ENCODE measurements at places on chromosomes 5 and 9. TPM values are rescaled to one million over a fixed set of nuclear protein-coding genes. Genes with fewer than 3 reads are reported as not detected.

Gene SEMA4D
- total RNA-seq, result 60.5 TPM

Gene PARP8
- 28.2 TPM for total RNA-seq

Gene LEAP2
- total RNA-seq, result 2.4 TPM

GRCh38 chr5:111973961-111974360 lies 217.0 kb upstream of the NREP start:
- H3K4me1 ChIP-seq, result no peaks in the 10 kb centered on the region
- H3K4me3 ChIP-seq, result no peak overlapping the region
- no peak for DNase-seq
- no peaks in the 10 kb centered on the region for H3K27me3 ChIP-seq
- H3K27ac ChIP-seq, result no peak overlapping the region

GRCh38 chr5:167525004-167525403 lies 766.4 kb upstream of the WWC1 start:
- H3K4me1 ChIP-seq, result peaks cover 11% of the 10 kb centered on the region
- no peak for DNase-seq
- no peak overlapping the region for H3K4me3 ChIP-seq
- H3K27me3 ChIP-seq, result no peaks in the 10 kb centered on the region

- H3K36me3 ChIP-seq, result peaks cover 16% of the 10 kb centered on the region
- H3K27me3 ChIP-seq, result 0 out of 2 replicates have a peak, but pooled peaks cover 2% of the 10 kb centered on the region
- H3K4me3 ChIP-seq, result no peak overlapping the region
- no peak overlapping the region for H3K27ac ChIP-seq
- DNase-seq, result no peak
Measured at GRCh38 chr5:165894916-165895315, 2389.5 kb downstream of the MAT2B start.

DNA sequence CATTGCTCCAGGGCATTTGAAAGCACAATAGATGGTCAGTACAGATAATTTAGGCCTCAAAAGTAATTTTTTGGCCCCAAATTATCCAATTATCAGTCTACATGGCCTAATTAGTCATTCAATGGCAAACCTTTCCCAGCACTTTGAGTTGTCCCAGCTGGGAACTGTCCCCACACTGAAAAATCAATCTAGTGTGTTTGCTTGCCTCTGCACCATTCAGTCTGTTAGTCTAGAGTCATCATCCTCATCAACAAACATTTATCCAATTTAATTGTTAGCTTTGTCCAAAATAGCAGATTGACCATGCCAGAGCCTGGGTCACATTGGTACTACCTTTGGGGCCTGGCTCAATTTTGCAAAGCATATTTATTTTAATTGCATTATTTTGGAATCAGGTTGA lies 13.9 kb downstream of the NR4A3 start:
- DNase-seq, result no peak
- no peaks in the 10 kb centered on the region for H3K36me3 ChIP-seq
- no peaks in the 10 kb centered on the region for H3K4me1 ChIP-seq
- H3K27me3 ChIP-seq, result peaks cover 11% of the 10 kb centered on the region

DNA sequence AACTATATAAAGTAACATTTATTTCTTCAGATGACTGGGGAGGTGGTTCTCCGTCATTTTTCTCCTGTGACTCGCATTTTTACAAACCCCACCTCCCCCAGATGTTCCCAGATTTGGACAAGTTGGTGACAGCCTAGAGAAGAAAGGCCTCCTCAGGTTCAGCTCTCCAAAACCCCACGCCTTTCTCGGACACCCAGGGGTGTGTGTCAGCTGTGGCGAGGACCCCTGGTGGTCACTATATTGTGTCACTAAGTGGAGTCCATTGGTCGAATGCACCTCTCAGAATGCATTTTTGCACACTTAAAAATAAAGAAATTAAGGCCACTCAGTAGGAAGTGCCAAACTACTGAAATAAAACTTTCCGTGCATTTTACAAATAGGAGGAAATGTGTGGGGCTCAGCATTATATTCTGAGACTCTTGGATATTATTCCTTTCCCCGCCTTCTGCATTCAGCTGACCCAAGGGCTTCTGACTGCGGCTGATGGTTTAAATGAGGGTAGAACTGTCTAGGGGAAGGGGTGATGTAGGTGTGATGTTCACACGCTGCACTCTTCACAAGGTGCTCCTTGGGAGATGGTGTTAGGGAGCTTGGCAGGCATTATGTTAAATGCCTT lies 47.6 kb downstream of the ACO1 start:
- no peak overlapping the region for H3K4me3 ChIP-seq
- H3K36me3 ChIP-seq, result peaks cover 26% of the 10 kb centered on the region
- no peaks in the 10 kb centered on the region for H3K4me1 ChIP-seq
- DNase-seq, result peak; percentile 51

- H3K36me3 ChIP-seq, result no peaks in the 10 kb centered on the region
- peaks cover 15% of the 10 kb centered on the region for H3K4me1 ChIP-seq
- no peak overlapping the region for H3K27ac ChIP-seq
- no peak overlapping the region for H3K4me3 ChIP-seq
- no peak for DNase-seq
- H3K27me3 ChIP-seq, result no peaks in the 10 kb centered on the region
Measured at GRCh38 chr9:3887221-3887653, 361.4 kb upstream of the RFX3 start.

DNA sequence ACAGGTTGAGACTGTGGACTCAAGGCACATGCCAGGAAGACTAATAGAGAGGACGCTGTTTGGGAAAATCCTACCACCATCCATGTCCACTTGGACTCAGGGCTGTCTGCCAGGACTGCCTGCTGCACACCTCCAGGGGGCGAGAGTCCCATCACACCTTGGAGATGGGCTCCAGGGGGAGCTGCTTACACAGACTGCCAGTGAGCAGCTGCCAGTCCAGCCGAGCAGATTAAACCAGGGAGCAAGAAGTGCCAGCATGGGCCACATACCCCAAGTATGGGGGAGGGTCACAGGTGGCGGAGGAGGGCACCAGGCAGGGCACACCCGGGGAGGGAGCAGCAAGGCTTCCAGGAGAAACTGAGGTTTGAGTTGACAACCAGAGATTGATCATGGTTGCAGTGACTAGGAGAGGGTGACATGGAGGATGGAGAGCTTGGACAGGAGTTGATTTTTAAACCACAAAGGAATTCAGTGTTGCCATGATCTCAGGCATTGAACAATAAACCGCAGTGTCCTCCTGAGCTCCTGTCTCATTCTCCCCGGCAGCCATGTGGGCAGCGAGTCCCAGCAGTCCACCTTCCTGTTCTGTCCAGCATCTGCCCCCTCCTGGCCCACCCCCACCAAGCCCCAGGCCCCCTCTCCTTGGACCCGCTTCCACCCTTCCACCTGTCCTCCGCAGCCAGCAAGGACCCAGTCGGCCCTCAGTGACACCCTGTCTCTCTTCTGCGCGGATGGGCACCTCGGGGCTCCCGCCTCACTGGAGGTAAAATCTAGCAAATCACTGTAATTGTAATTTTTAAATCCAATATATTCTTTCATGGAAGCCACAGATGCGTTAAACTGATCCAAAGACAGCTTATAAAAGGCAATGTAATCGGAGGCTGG lies 3.1 kb upstream of the VAV2 start:
- H3K27me3 ChIP-seq, result no peaks in the 10 kb centered on the region
- no peaks in the 10 kb centered on the region for H3K36me3 ChIP-seq
- H3K4me3 ChIP-seq, result no peak overlapping the region
- peaks cover 18% of the 10 kb centered on the region for H3K4me1 ChIP-seq
- no peak overlapping the region for H3K27ac ChIP-seq
- peak; percentile 35 for DNase-seq

DNA sequence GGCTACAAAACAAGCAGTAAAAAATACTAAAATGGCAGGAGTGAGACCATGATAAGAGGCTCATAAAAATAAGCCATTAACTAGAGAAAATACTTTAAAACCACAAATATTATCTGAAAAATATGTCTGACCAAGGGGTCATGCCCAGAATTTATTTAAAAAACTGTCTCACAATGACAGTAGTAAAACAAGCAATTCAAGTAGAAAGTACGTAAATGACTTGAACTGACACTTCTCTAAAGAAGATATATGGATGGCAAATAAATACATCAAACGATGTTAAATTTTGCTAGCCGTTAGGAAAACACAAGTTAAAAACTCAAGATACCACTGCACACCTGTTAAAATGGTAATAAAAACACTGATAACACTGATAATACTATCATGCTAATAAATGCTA lies 353.9 kb upstream of the GRAMD2B start:
- no peaks in the 10 kb centered on the region for H3K27me3 ChIP-seq
- no peak for DNase-seq
- H3K27ac ChIP-seq, result no peak overlapping the region
- H3K4me1 ChIP-seq, result no peaks in the 10 kb centered on the region
- no peak overlapping the region for H3K4me3 ChIP-seq

GRCh38 chr5:3607541-3608181 lies 12.0 kb downstream of the IRX1 start:
- no peak overlapping the region for H3K27ac ChIP-seq
- no peak for DNase-seq
- no peaks in the 10 kb centered on the region for H3K36me3 ChIP-seq
- H3K4me1 ChIP-seq, result peaks cover 27% of the 10 kb centered on the region
- H3K27me3 ChIP-seq, result peaks cover 60% of the 10 kb centered on the region

- H3K4me1 ChIP-seq, result peaks cover 53% of the 10 kb centered on the region
- H3K27me3 ChIP-seq, result no peaks in the 10 kb centered on the region
- DNase-seq, result no peak
- H3K4me3 ChIP-seq, result no peak overlapping the region
Measured at GRCh38 chr5:10161778-10162177, 87.9 kb downstream of the ATPSCKMT start.

DNA sequence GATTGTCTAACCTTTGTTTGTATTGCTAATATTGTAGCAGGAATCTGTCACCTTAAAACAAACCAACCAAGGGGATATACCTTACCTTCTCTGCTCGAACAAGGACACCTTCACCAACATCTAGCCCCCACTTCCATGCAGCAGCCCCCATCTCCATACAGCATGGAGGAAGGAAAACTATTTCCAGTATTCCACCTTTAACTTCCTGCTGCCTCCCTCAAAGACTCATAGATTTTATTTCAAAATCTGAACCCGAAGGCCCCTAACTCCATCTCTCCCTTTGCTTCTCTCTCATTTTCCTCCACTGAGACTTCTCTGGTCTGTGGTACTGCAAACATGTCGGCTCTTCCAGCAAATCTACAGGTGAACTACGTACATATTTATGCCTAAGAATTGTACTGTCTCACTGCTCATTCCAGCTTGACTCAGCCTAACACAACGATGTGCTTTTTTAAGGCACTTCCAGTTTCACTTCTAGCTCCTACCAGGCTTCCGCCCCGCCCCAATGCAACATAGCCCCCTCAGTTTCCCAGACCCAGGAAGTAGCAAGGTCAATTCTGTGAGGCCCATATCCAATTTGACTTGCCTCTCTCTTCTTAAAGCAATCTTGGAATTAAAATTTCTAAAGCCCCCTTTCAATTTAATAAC lies 70.7 kb upstream of the RNF38 start:
- H3K4me3 ChIP-seq, result no peak overlapping the region
- no peaks in the 10 kb centered on the region for H3K27me3 ChIP-seq
- peak overlapping the region; percentile 85 for H3K27ac ChIP-seq

DNA sequence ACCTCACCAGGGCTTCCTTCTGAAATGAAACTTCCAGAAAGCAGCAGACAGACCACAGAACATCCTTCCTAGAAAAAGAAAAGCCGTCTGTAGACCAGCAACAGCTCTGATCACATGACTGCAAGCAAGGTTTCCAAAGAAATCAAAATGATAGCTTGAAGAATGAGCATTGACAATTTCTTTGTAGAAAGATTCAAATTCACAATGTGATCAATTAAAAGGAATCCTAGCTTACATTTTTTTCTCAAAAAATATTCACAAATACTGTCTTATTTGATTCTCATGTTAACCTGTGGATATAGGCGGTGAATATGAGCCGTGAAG lies 144.9 kb downstream of the MTX3 start:
- no peak overlapping the region for H3K27ac ChIP-seq
- no peak overlapping the region for H3K4me3 ChIP-seq
- no peak for DNase-seq
- H3K36me3 ChIP-seq, result no peaks in the 10 kb centered on the region
- H3K4me1 ChIP-seq, result peaks cover 3% of the 10 kb centered on the region

DNA sequence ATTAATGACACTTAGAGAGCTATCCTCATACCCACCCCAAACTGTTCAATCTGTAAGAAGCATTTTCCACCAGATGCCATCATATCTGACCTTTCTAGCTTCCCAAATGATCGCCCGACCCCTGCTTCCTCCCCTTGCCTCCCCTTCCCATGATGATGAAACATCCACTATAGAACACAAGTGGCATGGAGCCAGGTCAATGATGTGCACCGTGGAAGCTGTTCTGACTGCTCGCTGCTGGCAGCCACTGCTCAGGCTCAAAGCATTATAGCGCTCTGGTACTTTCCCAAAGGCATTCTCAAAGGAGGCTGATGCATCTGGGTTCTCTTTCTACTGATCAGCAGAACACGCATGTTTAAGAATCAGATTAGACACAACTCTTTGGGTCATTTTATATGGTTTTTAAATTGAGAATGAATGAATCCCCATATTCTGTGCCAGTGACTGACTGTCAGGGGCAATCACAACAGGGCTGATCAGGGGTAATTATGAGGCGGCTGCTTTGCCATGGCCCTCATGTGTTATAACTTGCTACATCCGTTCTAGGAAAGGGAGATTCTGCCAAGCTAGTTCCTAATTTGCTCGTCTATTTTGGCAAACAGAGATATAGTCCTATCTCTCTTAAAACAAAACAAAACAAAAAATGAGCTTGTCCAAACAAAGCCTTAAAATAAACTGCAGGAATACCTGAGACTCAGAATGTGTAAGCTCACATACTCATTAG lies 343.7 kb downstream of the ENC1 start:
- H3K27me3 ChIP-seq, result no peaks in the 10 kb centered on the region
- no peak for DNase-seq
- no peak overlapping the region for H3K4me3 ChIP-seq
- no peaks in the 10 kb centered on the region for H3K36me3 ChIP-seq
- no peaks in the 10 kb centered on the region for H3K4me1 ChIP-seq

DNA sequence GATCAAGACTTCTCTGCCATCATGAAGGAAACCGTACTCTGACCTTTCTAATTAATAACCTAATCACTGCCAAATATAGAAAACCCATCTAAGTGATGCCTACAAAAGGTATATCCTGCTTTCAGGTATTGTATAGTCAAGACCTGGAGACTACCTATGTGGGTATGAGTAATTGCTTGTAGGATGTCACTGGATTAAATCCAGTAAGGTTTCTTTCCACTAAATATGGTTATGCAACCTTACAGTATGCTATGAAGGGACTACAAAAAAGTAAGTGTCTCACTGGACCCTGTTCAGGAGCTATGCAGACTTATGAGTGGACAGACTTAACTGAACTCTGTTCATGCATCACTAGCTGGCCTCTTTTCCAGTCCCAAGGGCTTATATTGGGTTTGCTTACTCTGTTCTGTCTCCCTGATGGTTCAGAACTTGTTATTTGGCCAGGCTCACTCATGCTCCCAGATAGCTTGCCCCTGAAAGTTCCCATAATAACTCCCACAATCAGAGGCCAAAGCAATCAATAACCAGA lies 51.1 kb downstream of the PDE6A start:
- H3K27ac ChIP-seq, result no peak overlapping the region
- H3K36me3 ChIP-seq, result no peaks in the 10 kb centered on the region
- no peaks in the 10 kb centered on the region for H3K27me3 ChIP-seq
- no peak for DNase-seq
- H3K4me1 ChIP-seq, result no peaks in the 10 kb centered on the region

DNA sequence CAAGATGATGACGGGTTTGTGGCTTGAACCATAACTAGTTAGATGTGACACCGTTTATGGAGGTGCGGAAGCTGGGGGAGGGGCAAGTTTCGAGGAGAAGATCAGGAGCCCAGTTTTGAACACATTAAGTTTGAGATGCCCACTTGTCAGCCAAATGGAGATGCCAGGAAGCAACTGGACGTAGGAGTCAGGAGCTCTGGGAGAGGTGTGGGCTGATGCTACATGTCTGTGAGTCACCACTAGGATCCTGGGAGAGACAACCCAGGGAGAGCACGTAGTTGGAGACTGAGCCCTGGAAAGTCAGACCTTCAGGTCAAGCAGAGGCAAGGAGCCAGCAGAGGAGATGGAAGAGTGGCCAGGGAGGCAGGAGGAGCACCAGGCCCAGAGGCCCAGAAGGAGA lies 48.8 kb upstream of the SLC25A51 start:
- H3K27ac ChIP-seq, result 0 out of 2 replicates have a peak overlapping the region, but pooled peaks have one; percentile 14
- no peak for DNase-seq
